ENCODE measurements at places on chromosomes 7 and 10.

DNA sequence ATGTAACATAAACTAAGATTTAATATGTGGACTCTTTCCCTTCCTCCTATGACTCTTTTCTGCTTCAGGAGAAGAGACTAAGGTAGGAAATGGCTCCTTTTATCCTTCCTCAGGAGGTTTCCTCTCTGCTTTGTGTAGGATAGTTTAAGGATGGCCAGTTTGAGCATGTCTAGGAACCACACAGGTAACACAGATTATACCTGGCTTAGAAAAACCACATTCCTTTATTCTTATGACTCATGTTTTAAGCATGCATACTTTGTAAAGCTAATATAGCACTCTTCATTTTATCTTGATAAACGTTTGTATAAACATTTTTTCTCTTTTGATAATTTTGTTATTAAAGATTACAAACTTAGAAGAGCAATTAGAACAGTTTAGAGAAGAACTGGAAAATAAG, 57.8 kb downstream of the CYP51A1 start:
- ATAC-seq: no peak

- ATAC-seq: no peak
Measured at GRCh38 chr10:2414039-2414438, 653.3 kb upstream of the PFKP start.

DNA sequence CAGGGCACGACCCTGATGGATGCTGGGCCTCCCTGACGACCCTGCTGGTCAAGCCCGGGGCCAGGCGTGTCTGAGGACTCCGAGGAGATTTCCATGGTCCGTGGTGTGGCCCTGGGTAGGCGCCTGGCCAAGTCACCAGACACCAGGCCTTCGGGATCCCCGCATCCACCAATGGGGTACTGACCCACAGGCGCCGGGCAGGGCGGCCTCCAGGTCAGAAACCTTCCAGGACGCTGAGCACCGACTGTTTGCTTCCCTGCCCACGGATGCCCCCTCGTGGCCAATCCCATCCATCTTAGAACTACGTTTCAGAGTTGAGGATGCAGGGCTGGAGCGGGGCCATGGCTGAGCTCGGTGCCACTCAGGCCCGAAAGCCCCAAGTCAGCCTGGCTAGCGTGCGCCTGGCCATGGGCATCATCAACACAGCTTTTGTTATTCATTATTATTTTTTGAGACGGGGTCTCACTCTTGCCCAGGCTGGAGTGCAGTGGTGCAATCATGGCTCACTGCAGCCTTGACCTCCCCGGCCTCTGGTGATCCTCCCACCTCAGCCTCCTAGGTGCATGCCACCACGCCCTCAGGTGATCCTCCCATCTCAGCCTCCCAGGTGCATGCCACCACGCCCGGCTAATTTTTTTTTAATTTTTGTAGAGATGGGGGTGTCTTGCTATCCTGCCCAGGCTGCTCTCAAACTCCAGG, 7.1 kb upstream of the AMZ1 start:
- ATAC-seq: peak; percentile 91

DNA sequence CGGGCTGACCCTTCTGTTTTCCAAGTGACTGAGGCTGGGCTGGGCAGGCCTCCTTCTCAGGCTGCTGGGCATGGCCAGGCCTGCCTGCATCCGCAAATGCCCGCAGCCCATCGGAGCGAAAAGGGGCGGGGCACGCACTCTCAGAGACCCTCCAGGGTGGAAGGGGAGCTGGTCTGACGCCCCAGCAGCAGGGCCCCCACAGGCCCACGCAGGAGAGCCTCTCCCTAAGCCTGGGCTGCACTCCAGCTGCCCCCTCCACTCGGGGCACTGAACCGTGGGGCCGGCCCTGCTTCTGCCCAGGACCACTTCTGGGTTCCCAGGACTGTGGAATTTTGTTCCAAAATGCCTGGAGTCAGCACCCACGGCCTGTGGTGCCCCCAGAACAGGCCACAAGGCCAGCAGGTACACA, 9.3 kb downstream of the ADAP1 start:
- ATAC-seq: no peak

DNA sequence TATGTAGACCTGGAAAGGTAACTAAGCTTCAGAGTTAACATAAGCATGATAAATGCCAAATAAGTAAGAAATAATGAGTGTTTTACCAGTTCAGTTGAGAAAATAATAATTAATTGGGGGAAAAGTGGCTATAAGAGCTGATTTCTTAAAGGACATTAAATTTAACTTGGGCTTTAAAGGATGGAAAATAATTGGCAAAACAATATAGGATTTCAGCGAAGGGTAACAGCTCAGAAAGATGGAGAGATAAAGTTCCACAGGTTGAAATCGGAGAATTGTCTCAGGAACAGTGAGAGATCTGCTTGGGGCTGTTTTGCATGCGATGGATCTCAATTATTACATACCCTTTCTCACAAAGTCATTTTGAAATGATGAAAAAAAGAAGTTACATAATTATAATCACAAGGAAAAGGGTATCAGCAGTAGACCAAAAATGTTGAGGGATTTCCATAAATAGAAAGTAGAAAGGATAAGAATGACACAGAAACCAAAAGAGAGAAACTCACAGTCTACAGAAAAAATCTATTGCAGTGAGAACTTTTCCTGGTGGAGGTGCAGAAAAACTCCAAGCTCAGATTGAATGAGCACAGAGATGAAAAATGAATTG, 40.1 kb upstream of the ITGB8 start:
- ATAC-seq: no peak

GRCh38 chr7:140059273-140060242, 3.2 kb downstream of the PARP12 start:
- no peak for ATAC-seq

DNA sequence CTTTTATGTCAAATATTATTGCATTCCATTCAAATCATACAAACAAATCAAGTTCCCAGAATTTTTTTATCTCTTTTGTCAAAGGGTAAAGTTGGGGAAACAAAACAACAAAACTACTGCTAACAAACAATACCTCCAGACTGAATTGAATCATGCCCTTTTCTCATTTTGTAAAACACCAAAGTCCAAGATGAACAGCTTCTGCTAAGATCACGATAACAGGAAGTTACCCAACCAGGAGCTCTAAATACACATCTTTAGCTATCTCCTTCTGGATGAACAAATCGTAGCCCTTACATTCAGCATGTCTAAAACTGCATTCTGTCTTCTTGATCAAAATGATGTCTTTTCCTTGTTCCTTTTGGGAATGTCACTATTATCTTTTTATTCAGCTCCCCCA, 97.4 kb downstream of the CTTNBP2 start:
- ATAC-seq: no peak

Data from motor neuron (in vitro differentiated cells).